ENCODE measurements at places on chromosomes 2 and 18.

GRCh38 chr18:66226782-66227181, 377.1 kb downstream of the CDH19 start:
- DNase-seq = no peak

- no peak for DNase-seq
These were observed 1.6 kb downstream of the CNDP2 start for GRCh38 chr18:74497778-74498177.

DNA sequence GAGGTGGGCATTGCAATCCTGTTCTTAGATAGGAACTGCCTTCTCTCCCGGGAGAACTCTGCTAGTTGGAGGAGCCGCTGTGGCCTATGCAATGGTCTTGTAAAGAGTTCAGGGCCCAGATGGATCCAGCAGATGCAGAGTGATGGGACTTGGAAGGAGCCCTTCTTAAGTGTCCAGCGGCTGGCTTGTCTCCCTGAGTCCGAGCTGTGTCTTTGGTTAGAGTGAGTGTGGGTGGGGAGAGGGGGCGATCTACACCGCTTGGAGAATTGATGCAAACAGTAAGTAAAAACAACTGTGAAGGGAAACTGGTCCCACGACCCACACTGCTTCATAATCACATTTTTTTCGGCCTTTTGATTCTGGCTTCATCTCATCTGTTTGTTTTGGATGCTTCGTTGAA, 89.8 kb upstream of the CYRIA start:
- no peak for DNase-seq

- DNase-seq = no peak
These were observed 42.8 kb downstream of the LRRTM4 start for GRCh38 chr2:77479395-77479794.

DNA sequence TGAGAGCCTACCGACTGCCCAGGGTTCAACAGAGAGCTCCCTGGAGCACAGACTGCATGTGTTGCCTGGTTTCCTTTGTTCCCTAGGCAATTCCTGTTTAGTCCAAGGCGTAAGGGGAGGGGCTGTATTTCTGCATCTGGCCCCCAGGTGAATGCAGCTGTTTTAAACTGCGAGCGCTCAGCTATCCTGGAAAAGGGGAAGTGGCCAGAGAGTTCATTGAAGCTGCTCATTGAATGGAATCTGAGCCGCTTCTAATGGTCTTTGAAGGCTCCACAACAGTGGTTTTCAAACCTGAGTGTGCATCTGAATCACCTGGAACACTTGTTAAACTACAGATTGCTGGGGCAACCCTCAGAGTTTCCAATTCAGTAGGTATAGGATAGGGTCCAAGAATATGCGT, 18.1 kb downstream of the MAPK4 start:
- DNase-seq = no peak

GRCh38 chr2:160541745-160542144, 48.1 kb upstream of the RBMS1 start:
- DNase-seq = no peak

- DNase-seq = no peak
These were observed 111.9 kb downstream of the RGPD3 start for GRCh38 chr2:106356291-106356690.

- no peak for DNase-seq
These were observed 80.1 kb upstream of the CTNNA2 start for GRCh38 chr2:79432731-79433146.
